ENCODE measurements at places on chromosomes 1 and 21.

GRCh38 chr1:108345776-108346531 lies 102.1 kb upstream of the NBPF4 start:
- DNase-seq: no peak

DNA sequence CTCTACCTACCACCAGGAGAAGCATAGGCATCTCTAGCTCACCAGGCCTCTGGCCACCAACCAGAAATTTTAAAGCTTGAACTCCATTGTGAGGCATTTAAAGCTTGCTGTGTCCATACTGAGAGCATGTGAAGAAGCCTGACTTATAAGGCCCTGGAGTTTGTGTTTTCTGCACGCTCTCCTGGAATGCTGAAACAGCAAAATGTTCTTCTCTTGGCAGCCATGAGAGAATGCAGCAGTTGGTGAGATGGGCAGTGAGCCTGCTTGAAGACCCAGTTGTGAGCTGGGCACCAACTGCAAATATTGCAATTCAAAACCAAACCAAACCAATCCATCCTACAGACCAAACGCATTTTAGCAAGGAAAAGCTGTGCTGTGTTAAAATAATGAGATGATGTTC lies 170.0 kb upstream of the IVNS1ABP start:
- DNase-seq: no peak

DNA sequence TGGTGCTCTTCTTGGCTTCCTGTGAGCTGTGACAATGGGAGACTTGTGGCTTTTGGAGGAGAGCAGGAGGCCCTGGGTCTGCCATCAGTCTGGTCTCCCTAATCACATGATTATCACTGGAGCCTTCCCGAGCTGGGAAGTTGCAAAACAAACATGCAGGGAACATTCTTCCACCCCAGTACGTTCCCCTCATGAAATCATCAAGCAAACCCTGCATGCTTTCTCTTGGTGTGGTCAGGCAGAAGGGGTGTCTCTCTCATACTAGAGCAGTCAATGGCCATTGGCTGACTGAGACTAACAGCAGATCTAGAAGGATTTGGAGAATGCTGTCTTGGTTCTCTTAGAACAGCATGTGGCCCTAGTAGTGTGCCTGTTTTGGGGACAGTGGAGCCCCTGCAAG lies 111.2 kb downstream of the LIPI start:
- DNase-seq: no peak

DNA sequence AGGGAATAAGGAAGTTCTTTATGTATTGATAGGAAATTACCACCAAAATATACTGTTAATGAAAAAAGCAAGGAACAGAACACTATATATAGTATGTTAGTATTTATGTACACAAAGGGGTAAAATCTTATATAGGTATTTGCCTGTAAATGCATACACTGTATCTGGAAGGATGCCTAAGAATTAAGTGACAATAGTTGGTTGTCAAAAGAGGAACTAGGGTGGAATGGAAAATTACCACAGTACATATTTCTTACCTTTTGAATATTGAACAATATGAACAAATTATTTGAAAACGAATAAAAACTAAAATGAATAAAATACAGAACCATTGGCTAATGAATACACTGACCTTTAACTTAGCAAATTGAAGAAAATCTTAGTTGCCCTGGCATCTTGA lies 13.6 kb downstream of the ARPC5 start:
- no peak for DNase-seq

- no peak for DNase-seq
Measured at GRCh38 chr1:187383366-187383765, 554.6 kb downstream of the PLA2G4A start.

GRCh38 chr1:172180501-172181285 lies 239.8 kb upstream of the C1orf105 start:
- peak; percentile 46 for DNase-seq

DNA sequence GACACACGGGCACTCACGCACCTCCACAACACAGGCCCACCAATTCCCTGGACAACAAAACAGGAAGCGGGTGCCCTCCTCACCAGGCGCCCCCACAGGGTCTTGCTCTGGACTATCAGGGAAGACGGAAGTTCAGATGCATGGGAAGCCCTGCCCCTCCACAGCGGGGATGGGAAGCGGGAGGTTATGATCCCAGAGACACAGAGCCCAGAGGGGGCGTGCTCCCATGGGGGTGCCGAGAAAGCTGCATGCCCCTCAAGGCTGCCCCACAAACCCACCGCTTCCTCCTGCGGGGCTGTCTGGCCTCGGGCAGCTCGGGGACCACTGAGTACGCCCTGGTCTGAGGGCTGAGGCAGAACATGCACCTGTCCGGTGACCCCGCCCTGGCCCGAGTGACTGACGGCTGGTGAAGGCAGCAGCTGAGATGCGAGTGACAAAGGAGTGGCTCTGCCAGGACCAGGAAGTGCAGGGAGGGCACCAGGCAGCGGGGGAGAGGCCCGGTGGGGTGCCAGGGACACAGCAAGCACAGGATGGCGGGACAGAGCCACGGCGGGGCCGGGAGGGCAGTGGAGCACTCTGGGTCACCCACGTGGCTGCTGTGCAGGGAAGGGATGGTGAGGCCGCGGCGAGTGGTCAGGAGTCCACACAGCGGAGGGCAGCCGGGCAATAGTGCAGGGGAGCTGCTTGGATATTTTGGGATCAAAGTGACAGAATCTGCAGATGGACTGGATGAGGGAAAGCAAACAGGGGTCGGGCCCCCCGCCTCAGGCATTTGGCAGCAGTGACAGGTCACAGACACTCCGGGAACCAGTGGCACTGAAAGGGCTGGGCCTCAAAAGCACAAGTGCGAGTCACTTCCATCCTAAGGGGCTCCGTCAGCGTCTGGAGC lies 18.6 kb downstream of the NADK start:
- no peak for DNase-seq

- DNase-seq: no peak
Measured at GRCh38 chr1:39199593-39199992, 4.9 kb upstream of the MACF1 start.

- DNase-seq: no peak
Measured at GRCh38 chr21:35873441-35873840, 186.9 kb downstream of the SETD4 start.

- DNase-seq: no peak
Measured at GRCh38 chr1:60228041-60228491, 154.5 kb upstream of the C1orf87 start.

- DNase-seq: no peak
Measured at GRCh38 chr1:189117072-189117770, 1360.4 kb downstream of the BRINP3 start.

GRCh38 chr1:236066828-236067386 lies 2.0 kb upstream of the NID1 start:
- DNase-seq: peak; percentile 67

All from stimulated activated CD4-positive, alpha-beta T cell treated with anti-CD3 and anti-CD28 coated beads, Interleukin-4, amount 100 ng/mL, for 1 hour (primary cell).